ENCODE measurements at places on chromosomes 11 and 22.
A peak's percentile ranks its signal among the peaks of the same experiment; 100 is the strongest.

DNA sequence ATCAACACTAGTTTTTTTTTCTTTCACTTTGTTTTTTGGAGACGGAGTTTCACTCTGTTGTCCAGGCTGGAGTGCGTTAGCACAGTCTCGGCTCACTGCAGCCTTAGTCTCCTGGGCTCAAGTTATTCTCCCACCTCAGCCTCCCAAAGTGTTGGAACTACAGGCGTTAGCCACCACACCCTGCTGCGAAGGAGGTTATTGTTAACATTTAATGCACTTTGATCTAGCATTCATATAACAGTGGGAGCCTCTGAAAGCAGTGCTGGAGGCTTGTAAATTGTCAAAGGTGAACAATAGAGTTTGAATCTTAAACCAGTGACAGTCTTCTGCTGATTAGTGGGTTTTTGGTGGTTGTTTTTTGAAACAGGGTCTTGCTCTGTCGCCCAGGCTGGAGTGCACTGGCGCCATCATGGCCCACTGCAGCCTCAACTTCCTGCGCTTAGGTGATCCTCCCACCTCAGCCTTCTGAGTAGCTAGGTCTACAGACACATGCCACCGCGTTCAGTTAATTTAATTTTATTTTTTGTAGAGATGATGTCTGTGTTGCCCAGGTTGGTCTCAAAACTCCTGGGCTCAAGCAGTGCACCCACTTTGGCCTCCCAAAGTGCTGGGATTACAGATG lies 96.9 kb upstream of the HORMAD2 start:
- DNase-seq: no peak

- DNase-seq: no peak
Observed at GRCh38 chr22:26565181-26565580, 24.8 kb downstream of the TPST2 start.

- peak; percentile 41 for DNase-seq
Observed at GRCh38 chr22:25728071-25728470, 13.9 kb upstream of the MYO18B start.

- DNase-seq: peak; percentile 61
Observed at GRCh38 chr11:797296-798092, 587 bp downstream of the SLC25A22 start.

DNA sequence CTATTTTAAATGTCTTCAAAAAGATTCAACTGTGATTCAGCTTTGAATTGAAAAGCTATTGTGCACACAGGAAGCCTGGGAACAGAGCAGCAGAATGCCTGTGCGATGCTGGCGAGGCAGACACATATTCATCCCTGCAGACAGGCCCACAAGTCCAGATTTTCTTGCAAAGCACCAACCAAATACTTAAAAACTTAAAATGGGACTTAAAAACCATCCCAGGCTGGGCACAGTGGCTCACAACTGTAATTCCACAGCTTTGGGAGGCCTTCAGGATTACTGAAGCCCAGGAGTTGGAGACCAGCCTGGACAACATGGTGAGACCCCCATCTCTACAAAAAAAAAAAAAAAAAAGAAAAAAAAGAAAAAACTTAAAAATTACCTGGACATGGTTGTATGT lies 122.6 kb upstream of the SERPIND1 start:
- no peak for DNase-seq

- DNase-seq: no peak
Observed at GRCh38 chr11:113839842-113840241, 35.5 kb downstream of the USP28 start.

- no peak for DNase-seq
Observed at GRCh38 chr22:21866833-21867527, 465 bp downstream of the MAPK1 start.

Measured in NCI-H510A (cell line).